ENCODE measurements at places on chromosomes 6 and 20. TPM values are rescaled to one million over a fixed set of nuclear protein-coding genes. Genes with fewer than 3 reads are reported as not detected.

DNA sequence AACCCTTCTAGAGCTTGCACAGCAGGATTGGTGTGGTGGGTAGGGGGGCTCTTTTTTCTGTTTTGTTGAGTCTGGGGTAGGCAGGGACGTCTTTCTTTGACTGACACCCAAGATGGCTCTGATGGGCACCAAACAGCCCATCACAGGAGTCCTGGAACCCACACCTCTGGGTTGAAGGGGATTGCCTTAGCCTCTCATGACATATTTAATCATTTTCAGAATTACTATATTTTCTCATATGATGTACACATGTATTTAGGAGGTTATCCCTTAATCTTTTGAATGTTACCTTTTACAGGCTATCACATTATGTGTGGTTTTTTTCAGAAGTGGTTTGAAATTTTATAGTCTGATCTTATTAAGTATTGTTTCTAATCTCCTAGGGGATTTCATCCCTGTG is 64.6 kb downstream of the RPP40 start:
- no peak overlapping the region for H3K27ac ChIP-seq
- H3K36me3 ChIP-seq: peaks cover 7% of the 10 kb centered on the region
- no peaks in the 10 kb centered on the region for H3K27me3 ChIP-seq
- DNase-seq: no peak
- peaks cover 11% of the 10 kb centered on the region for H3K4me1 ChIP-seq

DNA sequence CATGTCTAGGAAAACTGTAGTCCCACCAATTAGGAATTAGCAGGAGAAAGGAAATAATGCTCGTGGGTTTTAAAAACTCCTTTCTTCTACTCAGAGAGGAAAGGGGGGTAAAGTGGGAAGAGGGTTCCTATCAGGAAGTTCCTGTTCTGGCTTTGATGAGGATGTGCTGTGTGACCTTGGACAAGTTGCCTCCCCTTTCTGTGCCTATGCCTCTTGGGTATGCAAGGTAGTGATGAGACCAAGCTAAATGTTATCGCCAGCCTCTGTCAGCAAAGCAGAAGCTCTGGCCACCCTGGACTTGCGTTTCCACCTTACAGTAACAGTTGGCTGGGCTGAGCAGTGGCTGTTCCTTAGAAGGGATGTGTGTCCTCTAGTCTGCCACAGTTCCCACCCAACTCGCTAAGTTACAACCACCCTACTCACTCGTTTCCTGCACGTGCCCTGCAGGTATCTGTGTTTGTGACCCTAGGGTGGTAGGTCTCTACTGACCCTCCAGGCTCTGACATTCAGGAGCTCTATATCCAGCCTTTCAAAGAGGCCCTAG is 110.0 kb downstream of the PREX1 start:
- peaks cover 49% of the 10 kb centered on the region for H3K36me3 ChIP-seq
- no peak for DNase-seq
- peaks cover 17% of the 10 kb centered on the region for H3K27me3 ChIP-seq
- H3K4me3 ChIP-seq: no peak overlapping the region
- no peak overlapping the region for H3K27ac ChIP-seq

DNA sequence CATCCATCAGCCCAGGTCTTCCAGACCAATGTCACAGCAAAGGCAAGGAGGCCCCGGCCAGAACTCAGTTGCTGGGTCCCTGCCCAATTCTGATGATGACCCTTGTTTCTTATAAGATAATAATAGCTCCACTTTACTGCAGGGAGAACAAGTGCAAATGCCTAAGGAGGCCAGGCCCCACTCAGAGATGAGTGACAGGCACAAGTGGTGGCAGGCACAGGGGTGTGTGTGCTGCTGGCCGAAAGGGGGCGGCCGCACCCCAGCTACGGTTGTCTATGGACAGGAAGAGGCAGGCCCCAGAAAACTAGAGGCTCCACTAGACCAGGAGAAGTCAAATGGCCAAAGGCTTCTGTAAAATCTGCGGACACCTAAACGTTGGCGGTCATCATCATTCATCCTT is 28.6 kb downstream of the GNAS-AS1 start:
- H3K27me3 ChIP-seq: peaks cover 12% of the 10 kb centered on the region
- no peak overlapping the region for H3K4me3 ChIP-seq
- peaks cover 14% of the 10 kb centered on the region for H3K36me3 ChIP-seq
- DNase-seq: no peak

DNA sequence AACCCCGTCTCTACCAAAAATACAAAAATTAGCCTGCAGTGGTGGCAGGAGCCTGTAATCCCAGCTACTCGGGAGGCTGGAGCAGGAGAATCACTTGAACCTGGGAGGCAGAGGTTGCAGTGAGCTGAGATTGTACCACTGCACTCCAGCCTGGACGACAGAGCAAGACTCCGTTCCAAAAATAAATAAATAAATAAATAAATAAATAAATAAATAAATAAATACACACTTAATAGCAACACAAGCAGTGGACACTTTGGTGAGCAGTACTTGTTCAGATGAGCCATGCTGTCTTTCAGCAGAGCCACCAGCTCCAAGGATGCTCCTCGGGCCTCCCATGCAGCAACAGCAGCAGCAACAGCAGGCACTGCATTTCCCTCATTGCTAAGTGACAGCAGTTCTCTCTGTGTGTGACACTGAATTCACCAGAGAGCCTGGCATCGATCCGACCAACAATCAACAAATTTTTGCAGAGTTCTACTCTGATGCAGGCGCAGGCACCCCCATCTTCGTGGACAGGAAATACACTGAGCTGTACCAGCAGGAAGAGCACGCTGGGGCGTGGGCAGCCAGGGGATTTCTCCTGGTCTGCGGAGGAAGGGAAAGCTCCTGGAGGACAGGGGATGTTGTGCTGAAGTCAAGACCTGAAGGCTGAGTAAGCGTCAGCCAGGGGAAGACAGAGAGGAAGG is 54.0 kb upstream of the SNX9 start:
- peaks cover 27% of the 10 kb centered on the region for H3K4me1 ChIP-seq
- no peak overlapping the region for H3K27ac ChIP-seq
- DNase-seq: no peak
- H3K36me3 ChIP-seq: peaks cover 13% of the 10 kb centered on the region

DNA sequence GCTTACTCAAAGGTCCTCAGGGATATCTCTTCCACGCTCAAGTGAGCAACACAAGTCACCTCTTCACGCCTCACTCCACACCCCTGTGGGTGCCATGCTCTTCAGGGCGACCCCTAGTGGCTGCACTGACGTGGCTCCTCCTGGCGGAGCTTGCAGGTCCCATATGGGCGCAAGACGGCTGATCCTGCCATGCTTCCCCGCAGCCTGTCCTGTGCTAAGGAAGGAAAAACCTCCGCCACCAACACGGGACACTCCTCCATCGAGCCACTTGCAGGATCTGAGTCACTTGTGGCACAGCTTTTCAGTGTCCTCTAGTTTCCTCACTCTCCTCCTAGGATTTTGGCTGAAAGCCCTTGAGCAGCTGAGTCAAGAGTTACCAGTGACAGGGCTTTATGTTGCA is 90.7 kb downstream of the KHDC1L start:
- no peak overlapping the region for H3K4me3 ChIP-seq
- H3K27ac ChIP-seq: no peak overlapping the region
- peak; percentile 83 for DNase-seq
- H3K27me3 ChIP-seq: no peaks in the 10 kb centered on the region
- H3K36me3 ChIP-seq: no peaks in the 10 kb centered on the region
- H3K4me1 ChIP-seq: no peaks in the 10 kb centered on the region

Gene PRND
- 371 TPM for total RNA-seq

Gene SMPDL3A
- 10.3 TPM for total RNA-seq

Gene RHAG
- 0.46 TPM for total RNA-seq

DNA sequence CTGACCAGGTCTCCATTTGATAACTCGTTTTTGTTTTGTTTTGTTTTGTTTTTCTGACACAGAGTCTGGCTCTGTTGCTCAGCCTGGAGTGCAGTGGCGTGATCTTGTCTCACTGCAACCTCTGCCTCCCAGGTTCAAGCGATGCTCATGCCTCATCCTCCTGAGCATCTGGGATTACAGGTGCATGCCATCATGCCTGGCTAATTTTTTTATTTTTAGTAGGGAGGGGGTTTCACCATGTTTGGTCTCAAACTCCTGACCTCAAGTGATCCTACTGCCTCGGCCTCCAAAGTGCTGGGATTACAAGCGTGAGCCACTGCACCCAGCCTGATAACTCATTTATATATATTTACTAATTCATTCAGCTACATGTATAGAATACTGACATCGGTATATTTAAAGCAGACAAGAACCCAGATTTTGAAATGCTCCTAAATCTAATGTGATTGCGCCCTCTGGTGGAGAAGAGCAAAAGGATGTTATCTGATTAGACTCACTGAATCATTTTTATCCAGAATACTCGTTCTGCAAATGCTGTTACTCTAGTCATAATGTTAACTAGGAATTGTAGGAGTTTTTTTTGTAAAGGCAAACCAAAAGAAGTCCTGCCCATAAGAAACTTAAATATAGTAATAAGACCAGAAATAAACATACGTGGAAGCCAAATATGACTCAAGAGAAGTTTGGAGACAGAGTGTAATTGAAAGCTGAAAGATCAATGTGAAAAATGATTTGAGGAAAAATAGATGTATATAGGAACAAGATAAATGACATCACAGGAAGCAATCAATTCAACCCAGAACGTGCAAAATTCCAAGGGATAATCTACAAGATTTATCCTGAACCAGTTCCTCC is 5.3 kb upstream of the COL12A1 start:
- H3K27me3 ChIP-seq: peaks cover 21% of the 10 kb centered on the region
- H3K4me3 ChIP-seq: no peak overlapping the region
- DNase-seq: peak; percentile 44
- H3K36me3 ChIP-seq: peaks cover 4% of the 10 kb centered on the region

Gene MOG
- total RNA-seq: not detected

DNA sequence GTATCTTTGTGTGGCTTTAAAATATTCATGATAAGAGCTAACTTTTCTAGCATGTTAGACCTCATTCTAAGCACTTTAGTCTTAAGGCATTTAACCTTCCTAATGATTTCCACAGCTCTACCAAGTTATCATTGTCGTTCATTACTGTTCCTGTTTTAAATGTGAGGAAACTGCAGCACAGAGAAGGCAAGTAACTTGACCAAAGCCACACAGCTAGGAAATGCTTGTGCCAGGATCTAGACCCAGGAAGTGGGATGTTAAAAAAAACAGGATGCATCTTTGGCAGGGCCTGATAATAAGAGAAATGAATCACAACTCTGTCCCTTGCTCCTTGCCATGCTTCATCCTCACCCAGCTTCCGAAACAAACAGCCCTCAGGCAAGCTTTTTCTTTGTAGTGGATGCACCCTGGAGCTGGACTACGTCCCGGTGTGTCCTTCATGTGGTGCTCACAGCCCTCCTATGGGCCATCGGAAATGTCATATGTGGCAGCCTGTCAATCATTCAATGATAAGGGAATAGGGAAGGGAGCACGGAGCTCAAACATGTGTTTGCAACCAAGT is 196.9 kb upstream of the RREB1 start:
- peaks cover 23% of the 10 kb centered on the region for H3K4me1 ChIP-seq
- H3K27ac ChIP-seq: no peak overlapping the region
- H3K36me3 ChIP-seq: no peaks in the 10 kb centered on the region
- DNase-seq: no peak

- DNase-seq: no peak
- peaks cover 8% of the 10 kb centered on the region for H3K27me3 ChIP-seq
- H3K36me3 ChIP-seq: peaks cover 5% of the 10 kb centered on the region
- H3K4me3 ChIP-seq: peak overlapping the region; percentile 98
- peaks cover 23% of the 10 kb centered on the region for H3K4me1 ChIP-seq
Observed at GRCh38 chr6:70413992-70414494, 735 bp downstream of the FAM135A start.

Gene RCAN2
- 17.0 TPM for total RNA-seq

DNA sequence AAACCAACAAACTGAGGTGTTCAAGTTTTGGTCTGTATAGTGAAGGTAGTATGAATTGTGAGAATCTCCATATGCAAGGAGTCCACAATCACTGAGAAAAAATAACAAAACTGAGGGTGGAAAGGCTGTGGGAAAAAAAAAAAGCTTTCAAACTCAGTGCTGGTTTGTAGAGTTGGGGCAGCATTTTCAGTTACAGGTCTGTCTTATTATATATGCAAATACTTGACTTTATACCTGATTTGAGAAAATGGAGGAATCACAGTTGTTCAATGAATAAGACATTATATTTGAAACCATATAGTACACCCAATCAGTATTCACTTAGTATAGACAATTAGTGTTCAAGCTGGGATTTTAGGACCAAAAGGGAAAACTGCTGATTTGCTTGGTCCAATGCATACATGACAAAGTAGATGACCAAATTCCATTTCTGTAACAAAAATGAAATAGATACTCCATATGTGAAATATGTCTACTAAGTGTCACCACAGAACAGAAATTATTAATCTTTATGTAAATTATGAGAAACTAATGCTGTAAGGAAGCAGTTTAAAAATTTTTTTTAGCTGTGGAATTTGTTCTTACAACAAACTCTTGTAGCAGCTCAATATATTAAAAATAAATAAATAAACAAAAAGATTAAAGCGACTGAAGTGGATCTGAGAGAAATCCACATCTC is 187.7 kb downstream of the ASCC3 start:
- no peaks in the 10 kb centered on the region for H3K4me1 ChIP-seq
- no peak for DNase-seq
- H3K27ac ChIP-seq: no peak overlapping the region

Gene MAS1
- total RNA-seq: not detected

Gene PAK5
- total RNA-seq: 0.10 TPM

Gene TMEM74B
- total RNA-seq: 35.4 TPM

DNA sequence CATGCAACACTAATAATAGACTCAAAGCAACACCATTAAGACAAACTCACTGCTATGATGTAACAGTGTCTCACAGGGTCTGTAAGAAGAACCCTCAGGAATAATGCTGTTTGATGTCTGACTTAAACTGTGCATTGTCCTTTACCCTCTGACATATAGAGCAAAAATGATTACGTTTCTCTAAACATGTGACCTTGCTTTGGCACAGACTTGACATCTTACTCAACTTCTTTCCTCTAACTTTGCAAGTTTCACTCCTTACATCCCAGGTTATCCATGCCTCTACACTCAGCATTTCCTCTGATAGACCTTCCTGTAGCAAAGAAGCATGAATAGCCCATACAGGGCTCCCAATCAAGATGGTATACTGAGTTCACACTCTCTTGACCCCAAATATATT is 252.7 kb downstream of the UST start:
- no peak overlapping the region for H3K27ac ChIP-seq
- peaks cover 2% of the 10 kb centered on the region for H3K4me1 ChIP-seq
- DNase-seq: no peak
- peaks cover 27% of the 10 kb centered on the region for H3K36me3 ChIP-seq
- no peaks in the 10 kb centered on the region for H3K27me3 ChIP-seq

Gene LRRN4
- total RNA-seq: 0.13 TPM

Gene SFTA2
- total RNA-seq: 2.8 TPM

GRCh38 chr6:117463762-117464665 is 18.5 kb upstream of the DCBLD1 start:
- DNase-seq: no peak
- H3K36me3 ChIP-seq: no peaks in the 10 kb centered on the region
- H3K4me3 ChIP-seq: no peak overlapping the region
- H3K4me1 ChIP-seq: peaks cover 8% of the 10 kb centered on the region
- peaks cover 2% of the 10 kb centered on the region for H3K27me3 ChIP-seq

Gene SLC17A3
- total RNA-seq: 0.23 TPM

- no peaks in the 10 kb centered on the region for H3K36me3 ChIP-seq
- peaks cover 4% of the 10 kb centered on the region for H3K27me3 ChIP-seq
- H3K4me3 ChIP-seq: no peak overlapping the region
- no peak overlapping the region for H3K27ac ChIP-seq
Observed at GRCh38 chr20:43938932-43939761, 24.5 kb downstream of the TOX2 start.

- no peak overlapping the region for H3K4me3 ChIP-seq
- no peak overlapping the region for H3K27ac ChIP-seq
- H3K36me3 ChIP-seq: no peaks in the 10 kb centered on the region
- H3K27me3 ChIP-seq: no peaks in the 10 kb centered on the region
- no peak for DNase-seq
- H3K4me1 ChIP-seq: no peaks in the 10 kb centered on the region
Observed at GRCh38 chr6:86215323-86215722, 572.6 kb upstream of the SYNCRIP start.

Gene OR12D3
- not detected for total RNA-seq

GRCh38 chr6:107267006-107267405 is 151.7 kb upstream of the BEND3 start:
- H3K27ac ChIP-seq: no peak overlapping the region
- no peak for DNase-seq
- peaks cover 1% of the 10 kb centered on the region for H3K27me3 ChIP-seq

Measured in endothelial cell (in vitro differentiated cells).